ENCODE measurements at places on chromosomes 1 and 21. TPM values are rescaled to one million over a fixed set of nuclear protein-coding genes. Genes with fewer than 3 reads are reported as not detected.
A peak's percentile ranks its signal among the peaks of the same experiment; 100 is the strongest.

The MX2 gene
- 0.46 TPM for total RNA-seq

The RIMKLA gene
- total RNA-seq: 3.5 TPM

DNA sequence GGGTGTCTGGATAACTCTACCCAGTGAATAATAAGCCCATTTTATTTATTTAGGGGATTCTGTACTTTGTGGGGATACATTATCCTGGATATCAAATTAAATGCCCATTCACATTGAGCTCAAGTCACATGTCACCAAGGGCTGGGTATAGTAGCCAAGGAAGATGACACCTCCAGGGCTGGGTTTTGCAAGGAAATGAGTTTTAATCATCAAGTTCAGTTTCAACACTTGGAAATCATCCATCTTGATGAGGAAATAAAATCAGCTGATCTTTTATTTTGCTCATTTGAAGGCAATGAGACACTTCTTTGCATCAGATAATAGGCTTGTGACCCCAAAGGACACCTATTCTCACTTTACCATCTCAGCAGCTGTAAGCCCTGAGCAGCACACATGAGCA lies 80.0 kb upstream of the TNR start:
- DNase-seq: no peak

DNA sequence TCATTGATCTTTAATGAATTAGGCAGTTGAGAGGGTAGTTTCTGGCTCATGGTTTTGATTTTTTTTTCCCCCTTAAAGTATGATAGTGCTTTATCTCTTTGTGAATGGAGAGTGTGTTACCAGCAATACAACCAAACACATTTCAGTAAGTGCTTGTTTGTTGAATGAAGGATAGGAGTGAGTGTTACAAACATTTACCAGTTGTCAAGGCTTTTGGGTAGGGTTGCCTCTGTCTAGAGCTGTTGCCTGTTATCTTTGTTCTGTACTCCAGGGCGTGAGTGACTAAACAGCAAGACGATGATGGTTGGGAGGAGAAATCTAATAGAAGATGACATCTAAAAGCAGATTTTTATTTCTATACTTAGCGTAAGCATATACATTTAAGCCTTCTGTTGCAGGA lies 21.5 kb downstream of the MAP3K7CL start:
- no peak for DNase-seq

The SETD4 gene
- 17.0 TPM for total RNA-seq

The LEFTY2 gene
- not detected for total RNA-seq

The PLA2G5 gene
- total RNA-seq: not detected

The SLC2A5 gene
- not detected for total RNA-seq

DNA sequence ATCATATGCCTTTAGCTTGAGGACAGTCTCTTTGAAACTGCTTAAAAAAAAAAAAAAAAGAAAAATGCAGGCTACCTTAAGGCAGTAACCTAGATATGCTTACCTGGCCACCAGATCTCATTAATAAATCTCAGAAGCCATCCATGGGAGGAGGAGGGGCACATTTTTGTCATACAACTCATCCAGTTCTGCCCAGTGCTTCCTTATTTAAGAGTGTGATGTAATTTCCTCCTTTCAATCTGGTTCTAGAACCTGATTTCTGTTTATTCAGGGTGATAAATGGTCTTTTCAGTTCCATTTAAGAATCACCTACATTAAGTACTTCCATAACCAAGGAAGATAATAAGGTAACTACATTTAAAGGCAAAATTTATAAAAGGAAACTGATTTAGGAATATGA lies 6.1 kb downstream of the ERRFI1 start:
- DNase-seq: peak; percentile 92

GRCh38 chr1:21904704-21905520 lies 32.2 kb downstream of the HSPG2 start:
- DNase-seq: peak; percentile 72

The FCRL2 gene
- total RNA-seq: not detected

The ANKRD35 gene
- total RNA-seq: 0.40 TPM

- DNase-seq: no peak
Measured at GRCh38 chr21:29961291-29962027, 21.7 kb upstream of the GRIK1 start.

GRCh38 chr1:236063919-236064673 lies 794 bp downstream of the NID1 start:
- DNase-seq: peak; percentile 47

The FMO1 gene
- not detected for total RNA-seq

GRCh38 chr1:8257621-8258020 lies 60.3 kb upstream of the SLC45A1 start:
- peak; percentile 70 for DNase-seq

DNA sequence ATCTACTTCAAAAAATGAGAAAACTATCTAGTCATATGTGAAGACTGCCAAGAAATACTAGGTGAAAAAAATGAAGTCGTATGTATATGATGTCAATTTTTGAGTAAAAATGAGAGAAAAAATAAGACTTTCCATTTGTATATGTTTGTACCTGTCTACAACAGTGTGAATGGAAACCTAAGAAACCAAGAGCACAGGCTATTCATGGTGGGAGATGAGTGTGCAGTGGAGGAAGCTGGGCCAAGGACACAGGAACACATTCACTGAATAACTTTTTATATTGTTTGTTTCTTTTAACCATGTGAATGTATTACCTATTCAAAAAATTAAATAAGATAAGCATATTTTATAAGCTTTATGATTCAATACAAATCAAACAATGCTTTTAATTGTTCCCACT lies 67.0 kb downstream of the ERO1B start:
- no peak for DNase-seq

DNA sequence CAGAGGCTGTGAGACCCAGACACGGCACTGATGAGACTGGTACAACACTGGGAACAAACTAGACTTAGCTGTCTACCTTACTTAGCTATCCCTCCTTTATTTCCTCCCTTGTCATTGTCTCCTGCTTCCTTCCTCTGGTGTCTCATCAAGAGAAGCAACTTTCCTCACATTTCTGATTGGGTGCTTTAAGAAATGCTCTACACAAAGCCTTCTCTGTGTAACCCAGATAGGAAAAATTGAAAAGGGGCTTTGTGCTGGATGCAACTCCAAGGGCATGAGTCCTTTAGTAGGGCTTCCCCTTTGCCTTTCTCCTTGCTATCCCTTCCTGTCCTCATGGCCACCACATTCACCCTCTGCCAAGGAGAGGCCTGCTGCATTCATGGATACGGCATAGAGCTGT lies 274.5 kb downstream of the VAV3 start:
- no peak for DNase-seq

DNA sequence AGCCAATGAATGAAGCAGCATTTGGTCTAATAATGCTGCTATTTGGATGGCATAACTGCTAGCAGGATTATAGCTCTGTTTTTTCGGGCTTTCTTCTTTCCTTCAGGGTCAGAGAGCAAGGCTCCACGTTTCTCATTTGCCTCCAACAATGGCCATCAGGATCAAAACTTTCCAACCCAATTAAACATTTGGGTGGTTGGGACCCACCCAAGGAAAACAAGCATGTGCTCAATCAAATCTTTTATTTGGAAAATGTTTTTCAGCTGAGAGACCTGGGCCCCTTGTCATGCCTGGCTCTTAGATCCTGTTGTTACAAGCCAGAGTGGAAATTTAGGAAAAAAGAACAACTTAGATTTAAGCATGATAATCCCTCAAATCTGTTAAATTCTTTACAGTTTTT lies 373.1 kb upstream of the USP24 start:
- no peak for DNase-seq

Measured in PC-3 (cell line).